ENCODE measurements at places on chromosomes 12 and 14.
A peak's percentile ranks its signal among the peaks of the same experiment; 100 is the strongest.

- DNase-seq = no peak
Measured at GRCh38 chr12:22971247-22971646, 346.3 kb downstream of the ETNK1 start.

DNA sequence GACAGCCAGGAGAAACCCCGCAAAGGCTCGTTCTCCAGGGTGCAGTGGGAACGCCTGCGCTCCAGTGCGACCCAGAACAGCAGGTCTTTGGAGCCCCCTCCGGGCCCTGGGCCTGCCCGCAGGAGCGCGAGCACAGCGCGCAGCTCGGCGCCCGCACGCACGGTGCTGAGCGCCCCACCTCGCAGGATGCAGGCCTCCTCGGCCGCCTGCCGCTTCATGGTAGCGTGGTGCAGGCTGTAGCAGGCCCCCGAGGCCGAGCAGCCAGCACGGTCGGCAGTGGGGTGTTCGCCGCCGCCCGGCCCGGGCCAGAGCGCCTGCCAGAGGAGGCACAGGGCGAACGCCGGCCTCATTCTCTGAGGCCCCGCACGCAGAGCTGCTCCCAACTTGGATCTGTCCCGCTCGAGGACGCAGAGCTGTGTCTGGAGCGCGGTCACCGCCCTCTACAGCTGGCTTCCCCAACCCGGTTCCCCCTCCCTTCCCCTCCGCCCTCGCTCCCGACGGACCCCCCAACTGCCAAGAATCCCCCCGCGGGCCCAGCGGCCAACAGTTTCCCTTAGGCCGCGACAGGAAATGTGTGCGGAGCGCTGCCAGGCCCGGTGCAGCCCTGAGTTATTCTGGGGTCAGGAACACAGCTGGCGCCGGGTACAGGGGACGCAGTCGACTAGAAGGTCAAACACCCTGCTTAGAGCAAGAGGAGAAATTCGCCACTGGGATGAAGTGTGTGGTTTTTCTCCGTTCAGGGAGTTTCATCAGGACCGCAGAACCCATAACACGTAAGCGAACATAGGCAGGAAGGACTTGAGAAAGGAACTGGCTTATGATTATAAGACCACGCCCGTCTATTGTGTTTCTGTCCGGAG, at the start of gene CLEC14A:
Gene CLEC14A, minus strand, starts transcription at position 421 of the 860 bp plus-strand sequence. Its CDS starts 71 bp downstream, at position 350.
- DNase-seq = peak; percentile 14

DNA sequence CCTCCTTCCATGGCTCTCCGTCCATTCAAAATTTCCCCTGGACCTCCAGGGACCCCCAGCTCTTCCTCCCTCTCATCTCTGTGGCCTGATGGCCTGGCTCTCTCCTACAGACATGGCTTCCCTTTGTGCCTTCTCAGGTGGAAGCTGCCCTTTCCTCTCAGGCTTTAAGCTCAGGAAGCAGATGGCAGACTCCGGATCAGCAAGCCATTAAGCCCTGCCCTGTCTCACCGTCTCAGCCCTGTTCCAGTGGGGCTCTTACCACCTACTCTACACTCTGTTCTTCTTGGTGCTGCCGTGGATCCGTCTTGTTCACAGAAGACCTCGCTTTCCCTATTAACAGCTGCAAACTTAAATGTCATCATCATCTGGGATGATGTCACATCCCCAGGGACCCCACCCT, 33.1 kb downstream of the NPC2 start:
- DNase-seq = no peak

DNA sequence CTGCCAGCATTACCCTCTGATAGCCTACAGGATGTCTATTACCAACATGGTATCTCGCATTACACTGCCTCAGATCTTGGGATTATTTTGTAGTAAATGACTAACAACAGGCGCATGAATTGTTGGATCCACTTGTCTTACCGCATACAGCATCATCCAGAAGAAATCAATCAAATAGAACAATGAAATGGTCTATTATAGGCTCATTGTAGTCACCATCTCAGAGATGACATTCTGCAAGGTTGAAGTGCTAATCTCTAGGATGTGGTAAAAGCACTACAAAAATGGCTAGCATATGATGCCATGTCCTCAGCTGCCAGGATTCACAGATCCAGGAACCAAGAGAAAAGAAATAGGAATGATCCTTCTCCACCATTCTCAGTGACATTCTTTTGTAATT, 52.0 kb downstream of the WASHC3 start:
- no peak for DNase-seq

- no peak for DNase-seq
Measured at GRCh38 chr12:89844539-89844938, 135.9 kb upstream of the ATP2B1 start.

- no peak for DNase-seq
Measured at GRCh38 chr12:41213107-41213506, 25.0 kb downstream of the PDZRN4 start.

GRCh38 chr14:93051600-93052546, 63.9 kb downstream of the ITPK1 start:
- no peak for DNase-seq

DNA sequence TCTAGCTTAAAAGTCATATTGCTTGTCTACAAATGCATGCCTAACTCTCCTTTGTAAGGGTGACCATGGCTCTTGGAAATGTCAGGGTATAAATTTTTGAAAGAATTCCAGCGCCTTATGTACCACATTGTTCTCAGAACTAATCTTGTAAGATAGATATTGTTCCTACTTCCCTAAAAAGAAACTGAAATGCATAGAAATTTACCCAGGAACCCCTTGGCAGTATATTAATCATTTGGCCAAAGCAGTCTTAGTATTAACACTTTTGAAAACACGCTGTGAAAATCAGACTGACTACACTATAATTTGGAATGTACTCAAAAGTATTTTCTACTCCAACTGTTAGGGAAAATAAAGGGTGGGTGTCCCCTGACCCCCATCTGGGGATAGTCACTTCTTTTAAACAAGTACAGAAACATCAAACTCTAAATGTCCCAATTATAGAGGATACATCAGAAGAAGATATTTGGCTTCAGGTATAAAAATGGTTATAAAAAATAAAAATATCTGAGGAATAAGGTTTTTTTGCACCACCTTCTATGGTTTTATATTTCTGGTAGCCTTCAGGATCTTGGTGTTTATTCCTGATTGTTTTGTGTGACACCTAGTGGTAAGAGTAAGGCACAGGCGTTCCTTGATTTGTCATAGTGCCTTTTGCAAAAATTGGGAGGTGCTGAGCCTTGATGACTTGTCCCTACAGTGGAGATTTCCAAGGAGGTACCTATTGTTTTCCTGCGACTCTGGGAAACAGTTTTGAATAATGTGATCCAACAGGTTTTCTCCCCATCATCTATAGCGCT, 2.2 kb upstream of the NFKBIA start:
- DNase-seq = no peak

- DNase-seq = no peak
Measured at GRCh38 chr14:95537298-95538089, 2.6 kb downstream of the GLRX5 start.

- peak; percentile 50 for DNase-seq
Measured at GRCh38 chr12:49121047-49121696, 10.0 kb downstream of the TUBA1B start.

- no peak for DNase-seq
Measured at GRCh38 chr12:105738051-105738450, 400.7 kb downstream of the NUAK1 start.

DNA sequence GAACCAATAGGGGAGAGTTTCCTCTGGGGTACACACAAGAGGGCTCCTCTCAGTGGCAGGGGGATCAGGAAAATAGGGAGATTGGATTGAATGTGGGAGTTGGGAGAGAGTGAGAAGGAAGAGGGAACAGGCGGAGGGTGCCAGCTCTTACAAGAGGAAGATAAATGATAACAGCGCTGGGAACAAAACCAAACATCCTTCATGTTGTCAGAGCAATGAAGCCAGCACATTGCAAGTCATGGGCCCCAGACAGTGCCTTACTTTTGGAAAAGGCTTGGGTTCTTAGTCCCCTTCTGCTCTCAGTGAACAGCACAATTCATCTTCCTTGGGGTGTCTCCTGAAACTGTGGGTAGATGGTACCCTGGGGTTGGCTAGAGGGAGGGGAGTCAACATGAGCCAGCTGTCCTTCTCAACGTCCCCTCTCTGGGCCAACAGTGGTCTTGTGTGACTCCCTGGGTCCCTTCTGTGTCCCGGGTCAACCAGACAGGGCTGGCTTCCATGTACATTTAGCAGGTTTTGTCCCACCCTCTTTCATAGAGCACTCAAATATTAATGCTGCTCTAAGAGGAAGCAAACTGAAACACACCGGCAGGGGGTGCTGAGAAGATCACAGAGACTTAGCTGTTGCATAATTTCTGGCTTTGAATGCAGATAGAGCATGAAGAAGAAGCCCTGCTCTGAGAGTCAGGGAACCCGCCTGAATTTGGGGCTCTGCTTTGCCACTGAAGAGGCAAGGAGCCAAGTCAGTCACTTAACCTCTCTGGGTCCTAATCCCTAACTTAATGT, 138.5 kb downstream of the ESRRB start:
- no peak for DNase-seq

GRCh38 chr14:26414926-26415325, 182.9 kb downstream of the NOVA1 start:
- no peak for DNase-seq

GRCh38 chr12:41897593-41897992, 247.1 kb downstream of the GXYLT1 start:
- DNase-seq = no peak

GRCh38 chr14:100294213-100294962, 11.9 kb downstream of the SLC25A29 start:
- peak; percentile 32 for DNase-seq

DNA sequence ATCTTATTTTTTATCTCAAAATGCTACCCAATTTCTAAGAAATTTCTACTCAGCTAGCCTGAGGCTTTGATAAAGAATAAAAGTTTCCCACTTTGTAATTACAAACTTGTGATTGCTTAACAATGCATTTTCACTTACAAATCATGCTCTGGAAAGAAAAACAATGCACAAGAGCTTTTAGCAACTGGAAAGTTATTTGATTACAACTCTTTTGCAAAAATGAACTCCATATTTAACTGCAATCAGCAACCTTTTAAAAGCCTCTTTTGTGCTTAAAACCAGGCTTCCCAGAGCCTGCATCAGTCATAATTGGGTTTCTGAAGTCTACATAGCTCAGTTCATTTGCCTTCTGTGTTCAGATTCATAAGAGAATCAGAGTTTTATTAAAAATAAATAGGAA, 395.2 kb downstream of the PAWR start:
- no peak for DNase-seq

DNA sequence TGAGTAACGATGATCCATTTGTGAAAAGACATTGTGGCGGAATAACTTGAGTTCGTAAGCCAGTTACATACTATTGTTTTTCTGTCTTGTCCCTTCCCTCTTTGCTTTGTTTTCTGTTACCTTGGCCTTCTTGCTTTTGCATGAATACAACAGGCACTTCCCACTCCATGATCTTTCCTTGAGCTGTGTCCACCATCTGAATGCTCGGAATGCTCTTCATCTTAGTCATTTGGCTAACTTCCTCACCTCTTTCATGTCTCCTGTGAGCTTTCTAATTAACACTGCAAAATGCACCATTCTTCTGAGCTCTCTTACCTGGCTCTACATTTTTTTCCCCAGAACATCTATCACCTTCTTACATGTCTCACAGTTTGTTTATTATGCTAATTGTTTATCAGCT, 10.0 kb downstream of the KNTC1 start:
- no peak for DNase-seq

DNA sequence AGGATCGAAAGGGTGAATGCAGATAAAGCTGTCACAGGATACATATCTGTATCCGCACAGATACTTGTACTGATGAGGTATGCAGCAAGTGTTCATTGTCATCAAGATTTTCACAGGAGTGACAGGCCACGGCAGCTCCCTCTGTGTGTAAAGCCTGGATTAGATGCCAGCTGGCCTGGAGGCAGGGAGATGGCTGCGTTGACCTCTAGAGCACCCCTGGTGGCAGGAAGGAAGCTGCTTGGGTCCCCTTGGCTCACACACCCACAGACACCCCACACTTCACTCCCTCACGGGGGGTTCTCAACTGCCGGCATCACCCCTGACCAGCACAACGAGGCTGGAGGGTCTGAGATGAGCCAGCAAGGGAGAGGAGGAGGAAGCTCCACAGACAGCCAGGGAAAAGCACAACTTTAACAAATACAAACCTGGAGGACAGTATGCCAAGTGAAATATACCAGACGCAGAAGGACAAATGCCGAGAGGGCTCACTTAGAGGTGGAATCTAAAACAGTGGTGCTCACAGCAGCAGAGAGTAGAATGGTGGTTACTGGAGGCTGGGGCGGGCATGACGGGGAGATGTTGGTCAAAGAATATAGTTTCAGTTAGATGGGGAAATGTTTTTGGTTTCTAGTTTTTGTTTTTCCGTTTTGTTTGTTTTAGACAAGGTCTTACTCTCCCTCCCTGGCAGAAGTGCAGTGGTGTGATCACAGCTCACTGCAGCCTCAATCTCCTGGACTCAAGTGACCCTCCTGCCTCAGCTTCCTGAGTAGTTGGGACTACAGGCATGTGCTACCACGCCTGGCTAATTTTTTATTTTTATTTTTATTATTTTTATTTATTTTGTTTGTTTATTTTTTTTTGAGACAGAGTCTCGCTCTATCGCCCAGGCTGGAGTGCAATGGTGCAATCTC, 45.7 kb downstream of the TEAD4 start:
- DNase-seq = no peak

- no peak for DNase-seq
Measured at GRCh38 chr12:118922405-118922804, 58.9 kb upstream of the SRRM4 start.

- DNase-seq = no peak
Measured at GRCh38 chr12:54032086-54032619, 697 bp upstream of the HOXC5 start.

GRCh38 chr14:77843195-77843594, 43.3 kb downstream of the ADCK1 start:
- DNase-seq = no peak

DNA sequence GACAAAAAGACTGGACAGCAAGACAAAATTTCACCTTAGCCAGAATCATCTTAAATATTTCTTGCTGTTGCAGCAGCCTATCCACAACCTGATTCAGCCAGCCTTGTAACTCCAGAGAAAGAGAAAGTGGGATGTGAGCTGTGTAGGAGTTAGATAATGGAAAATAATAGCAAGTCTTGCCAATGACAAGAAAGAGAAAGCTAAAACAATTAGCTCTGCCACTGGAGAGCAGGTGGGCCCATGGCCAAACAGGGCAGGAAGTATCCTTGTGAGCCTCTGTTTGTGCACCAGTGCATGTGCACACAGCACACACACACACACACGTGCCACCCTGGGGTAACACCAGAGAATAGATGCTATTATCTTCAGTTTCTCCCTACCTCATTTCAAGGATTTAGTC, 106.0 kb upstream of the CCDC196 start:
- no peak for DNase-seq

DNA sequence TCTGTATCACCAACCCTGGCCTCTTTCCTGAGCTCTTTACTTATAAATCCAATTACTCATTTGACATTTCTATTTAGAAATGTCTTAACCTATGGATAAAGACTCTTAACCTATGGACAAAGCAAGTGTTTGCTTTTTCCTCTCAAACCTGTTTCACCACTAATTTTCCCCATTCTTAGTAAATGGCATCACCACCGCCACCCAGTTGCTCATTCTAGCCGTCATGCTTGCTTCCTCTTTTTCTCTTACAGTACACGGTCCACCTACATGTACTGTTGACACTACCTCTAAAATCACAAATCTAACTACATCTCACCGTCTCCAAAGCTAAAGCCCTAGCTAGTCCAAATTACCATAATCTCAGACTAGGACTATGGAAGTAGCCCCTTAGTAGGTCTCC, 60.0 kb downstream of the CAPS2 start:
- DNase-seq = no peak

- DNase-seq = no peak
Measured at GRCh38 chr14:92917041-92917940, 5.7 kb upstream of the CHGA start.

- DNase-seq = no peak
Measured at GRCh38 chr12:79374545-79374944, 316.2 kb downstream of the PAWR start.

GRCh38 chr14:100988956-100989355, 85.4 kb upstream of the RTL1 start:
- no peak for DNase-seq

Data from GM13976 (cell line).